ENCODE measurements at places on chromosomes 1 and 21.
A peak's percentile ranks its signal among the peaks of the same experiment; 100 is the strongest.

- no peak for DNase-seq
These were observed 70.0 kb upstream of the SLC45A1 start for GRCh38 chr1:8247811-8248436.

DNA sequence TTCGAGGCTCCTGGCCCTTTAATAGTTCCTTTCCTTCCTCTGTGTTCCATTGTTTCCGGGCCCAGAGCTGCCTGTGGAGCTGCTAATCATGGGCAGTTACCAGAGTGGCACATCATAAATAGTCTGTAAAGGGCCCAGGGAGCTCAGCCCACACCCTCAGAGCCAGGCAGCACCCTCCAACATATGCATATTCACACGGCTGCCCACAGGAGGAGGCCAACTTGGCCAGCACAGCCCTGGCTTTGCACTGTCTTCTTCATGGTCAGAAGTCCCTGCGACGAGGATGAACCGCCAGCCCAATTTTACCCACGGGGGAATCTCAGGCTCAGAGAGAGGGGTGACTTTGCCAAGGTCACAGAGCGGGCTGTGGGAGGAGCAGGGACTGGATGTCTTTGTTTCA is 172.5 kb downstream of the TRABD2B start:
- no peak for DNase-seq

DNA sequence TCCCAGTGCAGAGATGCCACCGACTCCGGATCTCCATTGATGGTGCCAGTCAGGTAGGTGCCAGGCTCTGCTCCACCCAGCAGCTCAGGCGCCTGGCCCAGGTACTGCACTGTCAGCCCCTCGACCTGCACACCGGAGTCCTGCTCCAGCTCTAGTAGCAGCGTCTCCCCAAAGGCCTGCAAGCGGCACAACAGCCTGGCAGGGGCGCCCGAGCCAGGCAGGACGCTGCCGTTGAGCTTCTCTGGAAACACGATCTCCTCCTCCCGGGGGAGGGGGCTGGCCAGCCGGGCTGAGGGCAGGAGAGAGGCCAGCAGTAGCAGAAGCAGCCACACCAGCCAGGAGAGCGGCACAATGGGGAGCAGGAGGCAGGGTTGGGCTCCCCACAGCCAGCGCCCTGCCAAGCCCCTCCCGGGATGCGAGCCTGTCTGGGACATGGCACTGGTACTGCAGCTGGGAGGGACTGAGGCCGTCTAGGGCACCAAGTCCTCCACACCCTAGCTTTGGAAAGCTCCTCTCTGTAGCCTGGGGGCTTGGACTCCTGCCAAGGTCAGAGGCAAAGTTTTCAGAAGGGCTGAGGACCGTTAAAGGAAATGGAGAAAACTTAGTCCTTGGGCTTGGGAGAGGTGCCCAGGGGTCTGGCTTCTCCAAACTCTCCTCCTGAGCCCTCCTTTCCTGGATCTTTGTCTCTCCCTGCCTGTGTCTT is 509 bp downstream of the ADAMTS4 start:
- no peak for DNase-seq

- no peak for DNase-seq
These were observed 115.0 kb downstream of the BACH1 start for GRCh38 chr21:29413683-29414082.

DNA sequence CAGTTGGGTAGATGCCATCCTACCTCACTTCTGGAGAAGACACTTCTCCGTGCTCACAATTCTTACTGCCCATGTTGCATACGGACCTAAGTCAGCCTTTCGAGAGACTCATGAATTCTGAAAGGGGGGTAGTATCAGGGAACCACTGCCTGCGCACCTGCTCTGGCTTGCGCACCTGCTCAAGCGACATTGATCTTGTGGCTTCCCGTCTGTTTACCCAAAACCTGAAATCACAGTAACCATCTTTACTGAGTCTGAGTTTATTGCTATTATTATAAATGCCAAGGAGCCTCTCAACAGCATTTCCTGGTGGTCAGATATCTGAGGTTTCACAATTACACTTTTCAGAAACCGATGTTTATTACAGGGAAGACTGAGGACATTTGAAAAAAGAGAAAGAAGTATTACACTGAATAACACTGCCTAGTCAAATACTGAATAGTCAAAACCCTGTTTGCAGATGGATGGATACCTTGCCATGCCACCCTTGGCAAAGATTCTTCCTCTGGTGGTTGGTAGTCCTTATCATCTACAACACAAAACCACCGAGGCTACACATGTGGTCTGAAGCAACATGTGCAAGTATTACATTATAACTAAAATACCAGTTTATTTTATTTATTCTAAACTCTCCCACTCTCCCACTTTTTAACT is 208.7 kb downstream of the SIPA1L2 start:
- peak; percentile 66 for DNase-seq

DNA sequence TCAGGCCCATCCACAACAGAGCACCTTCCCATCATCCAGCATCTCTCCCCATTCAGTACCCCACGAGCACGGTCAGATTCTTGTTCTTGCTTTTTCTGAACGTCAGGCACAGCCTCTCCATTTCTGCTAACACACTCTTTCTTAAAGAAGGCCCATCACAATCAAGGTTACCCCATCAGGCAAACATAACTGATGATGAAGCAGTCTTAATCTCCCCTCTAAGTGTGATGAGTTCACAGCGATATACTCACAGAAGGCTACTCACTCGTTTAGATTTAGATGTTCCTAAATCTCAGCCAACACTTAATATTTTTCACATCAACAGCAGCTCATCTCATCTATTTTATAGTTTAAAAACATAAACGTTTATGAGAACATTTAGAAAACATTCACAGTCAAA is 75.6 kb downstream of the ADSS2 start:
- DNase-seq, result no peak

DNA sequence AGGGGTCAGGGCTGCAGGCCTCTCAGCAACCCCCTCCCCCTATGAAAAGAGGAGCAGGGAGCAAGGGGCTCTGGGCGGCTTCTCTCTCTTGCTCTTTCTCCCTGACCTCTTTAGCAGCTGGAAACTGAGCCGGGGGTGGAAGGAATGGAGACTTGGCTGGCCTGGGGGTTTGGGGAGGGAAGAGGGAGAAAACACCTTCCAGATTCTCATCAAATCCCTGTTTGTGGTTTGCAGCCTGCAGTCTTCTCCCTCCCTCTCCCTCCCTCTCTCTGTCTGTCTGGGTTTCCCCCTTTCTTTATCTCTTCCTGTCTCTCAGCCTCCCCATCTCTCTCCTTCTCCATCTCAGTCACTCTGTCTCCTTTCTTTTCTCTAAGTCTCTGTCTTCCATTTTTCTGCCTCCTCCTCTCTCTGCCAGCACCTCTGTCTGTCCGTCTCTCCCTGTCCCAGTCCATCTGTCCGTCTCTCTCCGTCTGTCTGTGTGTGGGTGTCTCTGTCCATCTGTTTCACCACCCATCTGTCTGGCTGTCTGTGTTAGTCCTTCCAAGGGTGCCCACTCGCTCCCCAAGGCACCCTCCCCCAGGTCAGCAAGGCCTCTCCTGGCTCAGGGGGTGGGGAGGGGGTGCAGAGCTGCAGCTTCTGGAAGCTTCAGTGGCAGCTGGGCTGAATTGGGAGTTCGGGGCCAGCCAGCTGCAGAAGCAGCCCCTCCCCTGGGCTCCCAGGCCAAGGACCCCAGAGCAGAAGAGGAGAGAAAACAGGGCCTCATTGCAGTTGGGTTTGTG is 6.2 kb downstream of the AHDC1 start:
- no peak for DNase-seq

All from T-helper 2 cell (primary cell).